ENCODE measurements at places on chromosomes 11 and 22.

- DNase-seq: no peak
These were observed 34.9 kb downstream of the SBF1 start for GRCh38 chr22:50439871-50440331.

DNA sequence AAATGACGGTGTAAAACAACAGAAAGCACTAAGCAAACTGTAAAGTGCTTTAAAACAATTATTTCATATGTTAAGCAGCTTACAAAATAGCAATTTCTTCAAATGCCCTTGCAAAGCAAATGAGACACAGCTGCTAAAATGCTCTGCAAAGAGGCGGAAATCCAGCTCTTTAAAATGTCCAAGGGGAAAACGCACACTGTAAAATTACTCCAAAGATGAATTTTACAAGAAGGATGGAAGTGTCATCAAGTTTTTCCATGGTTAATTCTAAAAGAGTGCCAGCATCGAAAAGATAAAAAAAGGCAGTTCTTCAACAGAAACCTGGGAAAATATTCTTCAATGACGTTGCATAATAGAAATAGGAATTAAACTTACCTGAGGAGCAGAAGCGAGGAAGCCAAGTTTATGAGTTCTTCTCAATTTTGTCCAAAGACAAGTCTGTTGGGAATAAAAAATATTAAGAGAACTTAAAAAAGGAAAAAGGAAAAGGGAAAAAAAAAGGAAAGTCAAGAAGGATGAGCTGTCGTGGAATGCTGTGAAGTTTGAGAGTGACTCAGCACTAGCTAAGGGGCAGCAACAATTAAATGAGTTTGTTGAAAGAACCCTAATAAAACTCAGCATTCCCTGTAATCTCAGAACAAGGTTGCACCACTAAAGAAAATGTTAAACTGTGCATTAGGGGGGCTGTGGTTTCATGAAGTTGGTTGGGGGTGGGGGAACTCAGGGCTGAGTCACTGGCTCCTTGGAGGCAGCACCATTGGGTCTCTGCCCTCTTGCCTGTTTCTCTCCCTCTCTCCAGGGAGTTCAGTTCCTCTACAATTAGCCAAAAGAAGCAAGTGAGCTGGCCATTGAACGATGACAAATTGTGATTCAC lies 64.2 kb upstream of the BLID start:
- DNase-seq: no peak

DNA sequence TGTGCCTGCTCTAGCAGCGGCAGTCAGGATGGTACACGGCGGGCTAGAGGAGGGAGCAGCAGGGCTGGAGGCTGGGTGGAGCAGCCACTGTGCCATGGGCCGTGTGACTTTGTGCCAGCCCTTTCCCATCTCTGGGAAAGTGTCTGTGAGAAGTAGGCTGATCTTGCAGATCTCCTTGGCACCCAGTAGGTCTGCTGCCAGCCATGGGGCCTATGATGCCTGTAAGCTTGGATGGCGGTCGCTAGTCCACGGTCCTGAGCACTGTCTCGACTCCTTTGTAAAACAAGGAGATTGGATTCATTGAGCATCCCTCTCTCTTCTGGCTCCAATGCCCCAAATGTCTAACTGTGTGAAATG lies 22.6 kb downstream of the AMPD3 start:
- DNase-seq: no peak

DNA sequence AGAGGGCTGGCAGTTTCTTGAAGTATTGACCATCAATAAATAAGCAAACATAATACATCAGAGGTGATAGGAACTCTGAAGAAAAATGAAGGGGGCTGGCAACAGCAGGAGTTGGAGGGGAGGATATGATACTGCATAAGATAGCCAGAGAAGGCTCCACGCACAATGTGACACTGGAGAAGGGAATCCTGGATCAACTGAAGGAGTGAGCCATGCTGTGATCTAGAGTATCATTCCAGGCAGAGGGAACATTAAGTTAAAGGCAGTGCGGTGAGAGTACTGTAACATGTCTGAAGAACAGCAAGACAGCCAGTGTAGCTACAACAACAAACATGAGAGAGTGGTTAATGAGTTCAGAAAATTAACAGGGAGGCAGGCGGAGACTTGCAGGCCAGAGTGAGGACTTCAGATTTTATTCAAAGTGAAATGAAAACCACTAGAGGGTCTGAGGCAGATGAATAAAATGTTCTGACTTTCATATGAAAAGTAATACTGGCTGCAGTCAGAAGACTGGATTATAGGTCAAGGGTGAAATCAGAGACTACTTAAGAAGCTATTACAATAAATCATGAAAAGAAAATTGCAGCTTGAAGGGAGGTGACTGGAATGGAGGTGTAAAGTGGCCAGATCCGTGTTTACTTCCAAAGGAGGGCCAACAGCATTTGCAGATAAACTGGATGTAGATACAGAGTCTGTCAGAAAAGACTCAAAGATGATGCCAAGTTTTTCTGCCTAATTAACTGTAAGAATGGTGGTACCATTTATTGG lies 49.4 kb downstream of the RRAS2 start:
- no peak for DNase-seq

DNA sequence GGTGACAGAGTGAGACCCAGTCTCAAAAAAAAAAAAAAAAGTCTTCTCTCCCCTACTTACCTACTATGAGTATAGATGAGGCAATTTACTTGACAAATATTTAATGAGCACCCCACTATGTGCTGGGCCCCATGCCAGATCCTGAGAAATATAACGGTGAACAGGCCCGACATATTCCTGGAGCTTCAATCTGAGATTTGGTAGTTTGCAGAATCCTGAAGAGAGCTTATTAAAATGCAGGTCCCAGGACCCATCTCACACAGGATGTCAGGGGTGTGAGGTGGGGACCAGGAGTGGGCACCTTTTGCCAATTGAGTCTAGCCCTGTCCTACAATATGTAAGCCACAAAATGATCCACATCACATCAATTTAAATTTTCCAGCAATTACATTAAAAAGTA lies 44.0 kb downstream of the KCNJ4 start:
- no peak for DNase-seq

DNA sequence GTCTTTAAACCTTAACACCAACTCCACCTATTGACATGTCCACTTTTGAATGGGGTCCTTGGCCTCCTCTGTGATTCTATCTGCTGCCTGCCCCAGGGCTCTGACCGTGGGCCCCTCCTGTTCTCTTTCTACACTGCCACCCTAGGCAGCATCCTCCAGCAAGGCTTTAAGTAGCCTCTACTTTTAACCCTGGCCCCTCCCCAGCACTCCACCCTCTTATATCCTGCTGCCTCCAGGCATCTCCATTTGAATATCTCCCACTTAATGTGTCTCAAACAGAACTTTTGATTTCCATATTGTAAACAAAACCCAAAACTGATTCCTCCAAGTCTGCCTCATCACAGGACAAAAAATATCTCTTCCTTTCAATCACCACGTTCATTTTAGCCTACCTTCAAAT lies 90.5 kb upstream of the ARHGAP32 start:
- DNase-seq: no peak

GRCh38 chr11:67062526-67063373 lies 6.1 kb downstream of the RHOD start:
- no peak for DNase-seq

GRCh38 chr11:70477609-70478008 lies 79.3 kb downstream of the CTTN start:
- DNase-seq: no peak

- DNase-seq: peak; percentile 91
These were observed 56.1 kb upstream of the TIMP3 start for GRCh38 chr22:32745251-32745995.

DNA sequence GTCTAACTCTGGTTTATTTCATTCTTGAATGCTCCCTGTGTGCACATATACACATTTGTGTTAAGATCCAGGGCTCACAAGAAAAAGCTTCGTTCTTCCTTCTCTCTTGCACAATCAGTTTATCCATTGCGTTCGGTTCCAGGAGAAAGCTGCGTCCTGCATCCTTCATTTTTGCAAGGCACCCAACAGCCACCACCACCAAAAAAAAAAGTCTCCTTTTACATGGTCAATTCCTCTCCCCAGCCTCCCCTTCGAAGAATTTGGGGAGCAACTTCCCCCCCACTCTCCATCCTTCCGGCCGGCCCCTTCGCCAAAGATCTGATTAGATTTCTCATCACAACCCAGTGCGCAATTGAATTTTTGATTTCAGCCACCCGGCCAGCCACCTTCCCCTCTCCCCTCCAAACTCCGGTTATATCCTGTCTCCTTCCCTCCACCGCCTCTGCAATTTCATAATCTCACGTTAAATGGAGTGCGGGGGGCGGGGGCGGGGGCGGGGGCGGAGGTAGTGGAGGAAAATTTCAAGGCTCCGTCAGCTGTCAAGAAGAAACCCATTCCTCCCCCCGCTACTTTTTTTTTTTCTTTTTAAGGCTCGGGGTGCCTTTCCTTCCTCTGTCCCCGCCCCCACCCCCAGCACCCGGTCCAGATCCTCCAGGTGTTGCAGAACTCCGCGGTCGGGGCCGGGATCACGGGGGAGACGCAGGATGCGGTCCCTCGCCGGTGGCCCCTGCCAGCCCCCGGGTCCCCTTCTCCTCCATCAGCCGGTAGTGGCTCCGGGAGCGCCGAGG lies 1166.5 kb downstream of the LRRC4C start:
- peak; percentile 50 for DNase-seq

DNA sequence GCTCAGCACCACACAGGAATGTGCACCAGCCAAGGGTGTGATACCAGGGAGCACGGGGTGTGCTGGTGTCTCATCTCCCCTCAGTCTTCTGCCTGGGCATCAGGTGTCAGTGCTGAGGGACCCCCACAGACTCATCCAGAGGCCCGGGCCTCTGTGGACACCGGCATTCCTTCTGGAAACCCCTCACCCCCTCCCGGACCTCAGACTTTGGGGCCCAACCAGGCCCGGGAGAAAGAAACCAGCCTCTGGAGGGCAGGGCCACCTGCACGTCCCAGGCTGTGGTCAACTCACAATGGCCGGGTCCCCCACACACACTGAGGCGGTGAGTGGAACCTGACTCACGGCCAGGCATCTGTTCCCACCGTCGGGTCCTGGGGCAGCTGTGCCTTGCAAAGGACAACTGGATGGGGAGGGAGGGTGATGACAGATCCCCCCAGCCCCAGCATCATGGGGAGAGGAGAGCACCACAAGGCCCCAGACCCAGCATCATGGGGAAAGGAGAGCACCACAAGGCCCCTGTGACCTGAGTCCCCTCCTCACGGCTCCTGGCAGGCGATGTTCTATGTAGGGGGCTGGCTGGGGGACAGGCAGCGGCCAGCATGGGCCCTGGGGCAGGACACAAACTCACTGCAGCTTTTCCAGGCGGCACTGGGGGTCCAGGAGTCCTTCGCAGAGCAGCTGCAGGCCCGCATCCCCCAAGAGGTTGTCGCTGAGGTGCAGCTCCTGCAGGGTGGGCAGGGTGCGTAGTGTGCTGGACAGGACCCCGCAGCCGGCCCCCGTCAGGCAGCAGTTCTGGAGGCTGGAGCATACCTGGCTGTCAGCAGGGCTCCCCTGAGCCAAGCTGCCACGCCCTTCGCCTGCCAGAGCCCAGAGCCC lies 7.6 kb downstream of the RNH1 start:
- no peak for DNase-seq

DNA sequence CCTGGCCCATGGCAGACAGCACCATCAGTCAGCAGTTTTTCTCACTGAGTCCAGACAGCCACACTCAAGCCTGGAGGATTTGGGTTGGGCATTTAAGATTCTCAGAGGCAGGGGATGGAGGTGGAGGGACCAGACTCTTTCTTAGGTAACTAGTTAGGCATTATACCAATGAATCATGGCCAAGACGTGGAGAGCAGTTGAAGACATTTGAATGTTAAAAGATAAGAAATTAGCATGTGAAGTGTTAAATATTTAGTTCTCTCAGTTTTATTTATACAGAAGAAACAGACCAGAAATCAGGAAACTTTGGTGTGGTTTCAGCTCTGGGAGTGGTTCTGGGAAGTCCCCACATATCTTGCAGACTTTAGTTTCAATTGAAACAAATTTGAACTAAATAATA lies 9.9 kb downstream of the GTF2H1 start:
- DNase-seq: no peak

DNA sequence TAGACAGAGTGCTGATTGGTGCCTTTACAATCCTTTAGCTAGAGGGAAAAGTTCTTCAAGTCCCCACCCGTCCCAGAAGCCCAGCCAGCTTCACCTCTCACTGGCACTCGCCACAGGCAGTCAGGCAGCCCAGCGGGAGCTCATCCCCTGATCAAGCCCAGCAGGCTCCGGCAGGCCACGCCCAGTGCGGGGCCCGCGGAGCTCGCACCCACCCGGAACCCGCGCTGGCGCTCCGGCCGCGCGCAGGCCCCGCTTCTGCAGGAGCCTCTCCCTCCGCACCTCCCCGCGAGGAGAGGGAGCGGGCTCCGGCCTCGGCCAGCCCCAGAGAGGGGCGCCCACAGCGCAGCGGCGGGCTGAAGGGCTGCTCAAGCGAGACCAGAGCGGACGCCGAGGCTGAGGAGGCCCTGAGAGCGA lies 202.4 kb upstream of the PDGFD start:
- no peak for DNase-seq

- DNase-seq: peak; percentile 25
These were observed 191.0 kb upstream of the LARGE1 start for GRCh38 chr22:34111210-34111824.

GRCh38 chr11:65606876-65607613 lies 7.0 kb downstream of the MAP3K11 start:
- DNase-seq: peak; percentile 97

GRCh38 chr11:64605244-64605560 lies 14.2 kb downstream of the SLC22A12 start:
- DNase-seq: no peak

GRCh38 chr22:23263651-23264555 lies 83.6 kb downstream of the BCR start:
- no peak for DNase-seq

GRCh38 chr11:72208281-72208680 lies 8.3 kb upstream of the FOLR2 start:
- no peak for DNase-seq

- DNase-seq: peak; percentile 26
These were observed 79.9 kb downstream of the MS4A13 start for GRCh38 chr11:60594998-60595642.

DNA sequence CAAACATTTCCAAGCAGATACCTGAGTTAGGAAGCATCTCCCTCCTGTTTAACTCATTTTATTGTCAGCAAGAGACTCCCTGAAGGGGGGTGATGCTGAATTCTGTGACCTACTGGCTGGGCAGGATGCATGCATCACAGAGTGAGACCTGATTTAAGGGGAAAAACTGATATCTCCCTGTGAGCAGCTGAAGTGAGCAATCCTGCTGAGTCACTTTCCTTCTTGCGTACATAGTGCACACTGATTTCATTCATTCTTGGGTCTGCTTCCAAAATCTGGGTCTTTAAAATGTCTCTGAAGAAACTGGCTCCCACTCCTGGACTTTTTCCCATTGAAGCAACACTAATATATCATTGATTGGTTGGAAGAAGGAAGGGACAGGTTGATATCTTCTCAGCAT lies 23.3 kb downstream of the P4HA3 start:
- no peak for DNase-seq

DNA sequence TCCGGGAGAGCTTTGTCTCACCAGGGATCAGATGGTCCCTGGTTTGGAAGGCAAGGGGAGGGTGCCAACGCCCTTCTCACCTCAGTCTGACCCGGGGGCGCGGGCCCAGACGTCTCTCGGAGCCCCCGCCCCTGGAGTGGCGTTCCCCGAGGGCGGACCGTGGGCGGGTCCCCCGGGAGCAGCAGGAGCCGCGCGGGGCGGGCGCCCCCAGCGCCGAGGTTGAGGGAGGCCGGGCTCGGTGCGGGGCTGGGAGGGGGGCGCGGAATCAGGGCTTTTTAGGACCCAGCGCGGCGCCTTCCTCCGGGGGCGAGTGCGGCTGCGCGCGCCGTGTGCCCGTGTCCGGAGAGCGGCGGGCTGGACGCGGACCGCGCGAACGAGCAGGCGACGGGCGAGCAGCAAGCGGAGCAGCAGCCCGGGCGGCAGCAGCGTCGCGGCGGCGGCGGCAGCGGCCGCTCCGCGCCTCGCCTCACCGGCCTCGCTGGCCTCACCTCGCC lies at the start of gene KCNC1:
KCNC1 (plus strand) TSS at position 364 of the 494 bp plus-strand sequence. CDS start 1,222 bp downstream, outside the sequence.
- DNase-seq: peak; percentile 49

GRCh38 chr11:65903068-65903481 lies 2.9 kb upstream of the FOSL1 start:
- DNase-seq: no peak
